ENCODE measurements at places on chromosomes 16 and 17.

GRCh38 chr16:11312718-11313492 is 31.8 kb upstream of the PRM1 start:
- no peak for DNase-seq

GRCh38 chr16:49827805-49828438 is 28.0 kb downstream of the ZNF423 start:
- DNase-seq, result no peak

- DNase-seq, result no peak
Observed at GRCh38 chr16:9099131-9099625, 7.7 kb downstream of the HAPSTR1 start.

DNA sequence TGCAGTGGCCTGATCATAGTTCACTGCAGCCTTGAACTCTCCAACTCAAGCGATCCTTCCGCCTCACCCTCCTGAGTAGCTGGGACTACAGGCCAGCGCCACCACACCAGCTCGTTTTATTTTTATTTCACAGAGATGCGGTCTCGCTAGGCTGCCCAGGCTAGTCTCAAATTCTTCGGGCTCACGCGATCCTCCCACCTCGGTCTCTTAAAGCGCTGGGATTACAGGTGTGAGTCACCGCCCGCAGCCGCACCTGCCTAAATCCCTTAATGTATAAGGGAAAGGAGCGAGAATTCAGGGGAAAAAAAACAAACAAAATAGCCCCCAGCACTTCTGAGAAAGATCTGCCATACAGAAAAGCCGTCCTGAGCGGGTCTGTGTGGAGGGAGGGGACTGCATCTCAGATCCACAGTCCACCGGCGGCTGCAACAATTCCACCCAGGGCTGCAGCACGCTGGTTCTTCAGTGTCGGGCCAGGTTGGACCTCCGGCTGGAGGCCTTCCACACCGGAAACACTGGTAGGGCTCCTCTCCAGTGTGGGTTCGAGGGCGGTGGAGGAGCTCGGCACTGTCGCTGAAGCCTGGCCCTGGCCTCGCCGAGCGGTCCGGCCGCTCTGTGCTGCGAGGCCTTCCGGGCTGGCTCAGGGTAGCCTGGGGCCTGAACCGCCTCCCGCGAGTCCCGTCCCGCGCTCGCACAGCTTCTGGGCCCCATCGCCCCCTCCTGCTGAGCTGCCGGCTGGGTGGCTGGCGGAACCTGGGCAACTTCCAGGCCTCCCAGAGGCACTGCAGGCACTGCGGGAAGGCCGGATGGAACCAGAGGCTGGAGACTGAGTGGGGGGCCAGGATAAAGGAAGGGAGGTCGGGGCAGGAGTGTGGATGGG is 7.0 kb downstream of the ZNF843 start:
- DNase-seq, result no peak

DNA sequence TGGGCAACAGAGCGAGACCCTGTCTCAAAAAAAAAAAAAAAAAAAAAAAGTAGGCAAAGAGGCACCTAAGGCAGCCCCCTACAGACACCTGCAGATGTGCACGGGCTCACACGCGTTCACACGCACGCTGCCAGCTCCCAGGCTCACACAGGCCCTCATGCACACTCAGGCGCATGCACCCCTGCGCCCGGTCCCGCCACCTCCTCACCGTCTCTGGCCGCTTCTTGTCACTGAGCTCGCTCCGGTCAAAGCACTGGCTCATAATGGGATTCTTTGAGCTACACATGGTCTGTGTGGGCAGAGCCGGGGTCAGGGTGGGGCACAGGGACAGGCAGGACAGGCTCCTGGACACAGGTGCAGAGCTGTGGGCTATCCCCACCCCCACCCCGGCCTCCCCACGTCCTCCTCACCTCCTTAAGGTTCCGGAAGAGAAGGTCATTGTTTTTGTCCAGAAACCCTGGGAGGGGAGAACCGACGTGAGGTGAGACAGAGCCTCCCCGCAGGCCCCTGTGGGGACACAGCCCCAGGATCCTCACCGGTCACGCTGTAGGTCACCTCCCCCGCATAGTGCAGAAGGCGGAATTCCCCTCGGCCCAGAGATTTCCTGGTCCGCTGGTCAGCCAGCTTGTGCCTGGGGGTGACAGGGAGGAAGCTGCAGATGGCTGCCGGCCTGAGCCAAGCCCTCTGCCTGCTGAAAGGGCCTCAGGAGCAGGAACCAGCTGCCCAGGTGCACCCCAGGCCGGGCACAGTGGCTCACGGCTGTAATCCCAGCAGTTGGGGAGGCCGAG is 17.9 kb downstream of the MYO1C start:
- DNase-seq, result no peak

- DNase-seq, result no peak
Observed at GRCh38 chr16:7843261-7843660, 510.6 kb downstream of the RBFOX1 start.

DNA sequence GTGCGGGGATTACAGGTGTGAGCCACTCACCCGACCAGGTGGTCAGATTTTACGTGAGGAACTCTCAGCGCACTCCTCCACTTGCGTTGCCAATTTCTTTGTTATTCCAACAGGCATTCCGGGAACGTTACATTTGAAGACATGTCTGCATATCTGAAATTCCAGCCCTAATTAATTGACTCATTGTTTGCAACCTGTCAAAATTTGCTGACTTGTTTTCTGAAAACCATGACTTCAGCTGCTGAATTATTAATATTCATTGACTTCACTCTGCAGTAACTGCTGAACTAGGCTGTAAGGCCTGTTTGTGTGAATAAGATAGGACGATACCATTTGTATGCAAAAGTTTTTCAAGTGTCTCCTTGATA is 16.6 kb downstream of the G6PC1 start:
- no peak for DNase-seq

- no peak for DNase-seq
Observed at GRCh38 chr17:57853695-57854094, 3.9 kb upstream of the MRPS23 start.

DNA sequence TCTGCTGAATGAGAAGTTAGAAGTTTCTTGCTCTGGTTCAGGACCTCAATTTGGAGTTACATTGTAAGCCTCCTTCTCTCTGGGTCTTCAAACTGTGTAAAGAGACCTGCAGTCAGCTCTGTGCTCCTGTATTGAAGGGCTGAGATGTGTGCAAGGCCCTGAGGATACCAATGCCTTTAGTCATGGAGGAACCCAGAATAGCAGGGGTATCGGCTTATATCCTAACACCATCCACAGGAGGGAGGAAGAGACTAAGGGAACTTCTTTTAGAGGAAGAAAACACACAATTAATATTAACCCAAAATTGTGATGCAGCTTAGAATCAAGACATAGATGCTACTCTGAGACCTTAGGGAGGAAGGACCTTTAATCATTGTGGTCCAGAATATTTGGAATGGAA is 36.5 kb downstream of the GLP2R start:
- no peak for DNase-seq

GRCh38 chr17:42877037-42877436 is 23.6 kb upstream of the G6PC1 start:
- no peak for DNase-seq

DNA sequence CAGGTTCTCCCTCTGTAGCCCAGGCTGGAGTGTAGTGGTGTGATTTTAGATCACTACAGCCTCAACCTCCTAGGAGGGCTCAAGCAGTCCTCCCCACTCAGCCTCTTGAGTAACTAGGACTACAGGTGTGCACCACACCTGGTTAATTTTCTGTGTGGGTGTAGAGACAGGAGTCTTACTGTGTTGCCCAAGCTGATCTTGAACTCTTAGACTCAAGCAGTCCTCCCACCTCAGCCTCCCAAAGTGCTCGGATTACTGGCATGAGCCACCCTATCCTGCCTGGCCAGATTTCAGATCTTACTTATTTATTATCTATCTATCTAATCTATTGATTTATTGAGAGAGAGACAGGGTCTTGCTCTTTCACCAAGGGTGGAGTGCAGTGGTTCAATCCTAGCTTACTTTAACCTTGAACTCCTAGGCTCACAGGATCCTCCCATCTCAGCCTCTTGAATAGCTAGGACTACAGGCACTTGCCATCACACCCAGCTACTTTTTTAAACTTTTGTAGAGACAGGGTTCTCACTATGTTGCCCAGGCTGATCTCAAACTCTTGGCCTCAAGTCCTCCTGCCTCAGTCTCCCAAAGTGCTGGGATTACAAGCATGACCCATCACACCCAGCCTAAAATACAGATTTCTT is 61.8 kb downstream of the TUBD1 start:
- no peak for DNase-seq

DNA sequence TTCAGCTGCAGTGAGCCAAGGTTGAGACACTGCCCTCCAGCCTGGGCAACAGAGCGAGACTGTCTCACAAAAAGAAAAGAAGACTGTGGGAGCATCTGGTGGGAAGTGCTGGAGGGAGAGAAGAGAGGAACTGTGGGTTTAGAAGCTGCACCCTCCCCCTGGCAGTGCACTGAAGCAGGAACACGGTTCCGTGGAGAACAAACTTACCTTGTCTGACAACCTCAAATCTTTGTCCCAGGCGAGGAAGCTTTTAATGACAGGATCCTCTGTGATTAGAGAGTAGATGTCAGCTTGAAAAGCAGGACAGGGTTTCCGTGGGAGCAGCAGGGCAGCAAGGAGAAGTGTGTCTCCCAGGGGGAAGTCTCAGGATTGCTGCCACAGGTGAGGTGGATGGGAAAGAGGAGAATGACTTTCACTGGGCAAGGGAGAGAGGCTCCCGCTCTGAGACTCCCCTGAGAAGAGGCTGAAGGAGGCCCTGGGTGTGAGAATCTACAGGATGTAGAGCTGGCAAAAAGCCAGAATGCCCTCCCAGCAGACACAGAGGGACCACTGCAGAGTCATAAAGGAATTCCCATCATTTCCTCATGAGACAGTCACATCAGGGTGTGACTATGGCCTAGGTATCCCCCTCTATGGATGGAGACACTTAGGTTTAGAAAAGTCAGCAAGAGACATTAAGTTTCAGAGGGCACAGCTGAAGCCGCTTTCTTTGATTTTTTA is 22.9 kb downstream of the PRR11 start:
- no peak for DNase-seq

- DNase-seq, result no peak
Observed at GRCh38 chr17:28818819-28819221, 23.8 kb downstream of the FAM222B start.

DNA sequence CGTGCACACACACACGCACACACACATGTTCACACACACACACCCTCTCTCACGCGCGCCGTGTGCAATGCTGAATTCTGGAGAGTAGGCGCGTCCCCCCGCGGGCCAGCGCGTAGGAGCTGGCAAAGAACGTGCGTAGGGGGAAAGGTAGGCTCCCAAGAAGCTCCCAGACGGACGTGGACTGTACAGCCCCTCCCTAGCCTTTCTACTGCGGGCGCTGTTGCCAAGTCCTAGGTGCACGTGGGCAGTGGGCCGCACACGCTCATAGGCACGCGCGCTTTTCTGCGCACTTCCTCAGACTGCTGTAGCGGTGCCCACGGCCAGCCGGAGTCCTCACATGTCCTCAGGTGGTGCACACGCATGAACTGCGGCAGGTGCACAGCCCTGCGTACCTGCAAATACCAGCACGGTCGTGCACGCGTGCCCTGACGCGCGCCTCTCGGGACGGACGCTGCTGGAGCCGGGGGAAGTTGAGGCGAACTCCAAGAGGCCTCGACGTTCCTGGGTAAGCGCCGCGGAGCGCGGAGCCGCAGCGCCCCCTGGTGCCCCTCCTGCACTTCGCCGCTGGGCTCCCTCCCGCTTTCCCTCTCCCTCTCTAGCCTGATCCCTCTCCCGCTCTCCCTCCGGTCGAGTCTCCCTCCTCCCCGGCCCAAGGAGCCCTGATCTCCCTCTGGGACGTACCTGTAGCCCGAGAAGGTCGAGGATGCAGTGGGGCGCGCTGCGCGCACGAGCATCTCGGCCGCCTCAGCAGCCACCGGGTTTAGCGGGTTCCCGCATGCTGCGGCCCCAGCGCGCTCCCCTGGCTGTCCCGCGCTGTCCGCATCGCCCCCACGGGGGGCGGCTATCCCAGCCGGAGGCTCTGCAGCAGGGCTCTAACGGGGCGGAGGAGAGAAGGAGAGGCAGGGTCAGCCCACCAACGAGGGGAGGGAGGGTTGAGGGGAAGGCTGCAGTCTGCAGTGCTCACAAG is 749 bp downstream of the GRIN2A start:
- no peak for DNase-seq

DNA sequence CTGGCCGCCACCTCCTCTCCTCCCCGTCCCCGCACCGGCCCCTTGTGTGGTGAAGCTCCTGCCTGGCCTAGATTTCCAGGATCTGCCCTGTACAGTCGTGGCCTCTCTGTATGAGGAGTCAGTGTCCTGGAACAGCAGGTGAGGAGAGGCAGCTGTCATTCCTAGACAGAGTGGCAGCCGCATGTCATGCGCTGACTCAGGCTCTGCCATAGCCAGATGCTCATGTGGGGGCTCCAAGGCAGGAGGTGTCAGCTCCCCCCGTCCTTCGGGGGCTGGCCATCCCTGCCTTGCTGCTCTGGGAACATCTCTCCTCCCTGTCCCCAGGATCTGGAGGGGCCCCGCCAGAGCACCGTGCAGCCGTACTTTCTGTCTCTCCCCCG is 60.4 kb downstream of the BAIAP2 start:
- no peak for DNase-seq

- DNase-seq, result no peak
Observed at GRCh38 chr17:60534613-60535157, 8.6 kb upstream of the APPBP2 start.

DNA sequence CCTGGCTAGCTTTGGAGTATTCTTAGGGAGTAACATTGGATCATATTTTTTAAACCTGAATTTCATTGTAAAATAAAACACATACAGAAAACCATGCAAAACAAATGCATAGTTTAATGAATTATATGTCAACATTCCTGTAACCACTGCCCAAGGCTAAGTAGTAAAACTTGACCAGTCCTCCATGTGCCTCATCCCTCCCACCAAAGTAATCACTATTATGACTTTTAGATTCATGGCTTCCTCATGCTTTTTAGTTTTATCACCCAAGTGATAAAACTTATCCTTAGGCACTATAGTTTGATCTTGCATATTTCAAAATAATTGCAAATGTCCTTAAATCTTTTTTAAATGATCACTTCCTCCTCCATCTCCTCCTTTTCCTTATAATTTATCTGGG is 20.4 kb downstream of the PRKCA start:
- no peak for DNase-seq

GRCh38 chr16:22322741-22323140 is 25.5 kb downstream of the POLR3E start:
- DNase-seq, result no peak

DNA sequence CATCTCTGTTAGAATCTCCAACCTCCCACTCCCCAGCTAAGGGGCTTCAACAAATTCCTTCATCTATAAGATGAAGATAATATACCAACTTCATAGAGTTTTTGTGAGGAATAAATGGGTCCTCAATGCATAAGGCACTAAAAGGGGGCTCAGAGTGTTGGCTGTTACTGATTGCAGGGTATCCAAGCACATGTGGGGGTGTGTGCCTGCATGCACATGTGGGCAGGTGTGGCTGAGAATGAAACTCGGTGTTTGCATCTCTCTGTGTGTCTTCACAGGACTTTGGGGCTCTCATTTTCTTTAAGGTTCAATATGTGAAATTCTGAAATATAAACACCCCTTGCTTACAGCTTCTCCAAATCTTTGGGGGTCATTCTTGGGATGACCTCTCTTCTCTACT is 4.1 kb upstream of the PPP1R9B start:
- no peak for DNase-seq

GRCh38 chr17:50817838-50818237 is 17.5 kb upstream of the WFIKKN2 start:
- DNase-seq, result no peak

Data from NCI-H2081 treated with DMSO at 0.1 percent for 48 hours (cell line).